ENCODE measurements at places on chromosomes 13 and 19.

- DNase-seq = no peak
These were observed 586.9 kb upstream of the KLHL1 start for GRCh38 chr13:70694996-70695715.

GRCh38 chr19:49064029-49064629, 489 bp downstream of the NTF4 start:
- DNase-seq = no peak

GRCh38 chr13:84686458-84686857, 804.2 kb upstream of the SLITRK1 start:
- no peak for DNase-seq

GRCh38 chr13:23411220-23411619, 22.3 kb downstream of the SACS start:
- peak; percentile 72 for DNase-seq

DNA sequence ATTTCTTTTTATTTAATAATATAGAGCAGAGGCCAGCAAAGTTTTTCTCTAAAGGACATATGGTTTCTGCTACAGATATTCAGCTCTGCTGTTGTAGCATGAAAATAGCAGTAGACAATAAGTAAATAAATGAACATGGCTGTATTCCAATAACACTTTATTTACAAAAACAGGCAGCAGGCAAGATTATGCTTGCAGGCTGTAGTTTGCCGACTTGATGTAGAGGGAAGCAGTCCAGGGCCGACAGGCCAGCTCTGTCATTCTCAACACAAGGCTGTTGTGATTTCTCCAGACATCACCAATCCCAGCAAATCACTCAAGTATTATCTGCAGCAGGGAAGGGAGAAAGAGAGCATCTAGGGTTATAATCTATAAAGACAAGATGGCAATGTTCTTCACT, 1062.5 kb upstream of the PCDH9 start:
- DNase-seq = no peak

DNA sequence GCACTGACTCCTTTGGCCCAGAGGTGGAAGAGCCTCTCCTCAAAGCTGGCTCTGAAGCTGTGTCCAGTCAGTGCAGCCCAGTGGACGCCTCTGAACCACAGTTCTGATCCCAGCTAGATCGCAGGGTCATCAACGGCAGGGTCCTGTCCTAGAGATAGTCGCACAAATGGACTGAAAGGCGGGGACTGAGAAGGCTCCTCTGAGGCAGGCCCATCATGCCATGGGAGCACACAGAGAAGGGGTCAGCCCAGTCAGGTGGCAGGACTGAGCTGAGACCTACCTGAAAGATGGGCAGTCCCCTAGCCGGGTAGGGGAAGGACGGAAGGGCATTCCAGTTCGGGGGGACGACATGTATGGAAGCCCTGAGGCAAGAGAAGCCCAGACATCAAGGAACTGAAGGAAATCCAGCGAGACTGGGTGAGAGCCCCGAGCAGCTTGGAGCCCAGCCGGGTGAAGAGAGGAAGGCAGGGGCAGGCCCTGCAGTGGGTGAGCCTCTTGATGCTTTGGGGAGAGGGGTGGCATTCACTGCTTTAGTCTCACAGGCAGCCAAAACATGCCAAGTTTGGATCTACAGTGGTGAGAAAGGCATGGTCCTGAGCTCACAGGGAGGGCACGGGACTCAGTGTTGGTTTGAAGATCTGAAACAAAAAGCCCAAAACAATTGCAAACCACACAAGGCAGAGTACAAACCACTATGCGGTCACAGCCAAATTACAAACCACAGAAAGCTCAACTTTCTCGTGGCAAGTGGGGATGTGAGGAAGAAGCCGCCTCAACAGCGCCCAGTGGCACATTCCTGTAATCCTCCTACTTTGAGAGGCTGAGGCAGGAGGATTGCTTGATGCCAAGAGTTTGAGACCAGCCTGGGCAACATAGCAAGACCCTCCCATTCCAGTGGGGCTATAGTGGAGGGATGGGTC, 10.0 kb downstream of the CALM3 start:
- no peak for DNase-seq

DNA sequence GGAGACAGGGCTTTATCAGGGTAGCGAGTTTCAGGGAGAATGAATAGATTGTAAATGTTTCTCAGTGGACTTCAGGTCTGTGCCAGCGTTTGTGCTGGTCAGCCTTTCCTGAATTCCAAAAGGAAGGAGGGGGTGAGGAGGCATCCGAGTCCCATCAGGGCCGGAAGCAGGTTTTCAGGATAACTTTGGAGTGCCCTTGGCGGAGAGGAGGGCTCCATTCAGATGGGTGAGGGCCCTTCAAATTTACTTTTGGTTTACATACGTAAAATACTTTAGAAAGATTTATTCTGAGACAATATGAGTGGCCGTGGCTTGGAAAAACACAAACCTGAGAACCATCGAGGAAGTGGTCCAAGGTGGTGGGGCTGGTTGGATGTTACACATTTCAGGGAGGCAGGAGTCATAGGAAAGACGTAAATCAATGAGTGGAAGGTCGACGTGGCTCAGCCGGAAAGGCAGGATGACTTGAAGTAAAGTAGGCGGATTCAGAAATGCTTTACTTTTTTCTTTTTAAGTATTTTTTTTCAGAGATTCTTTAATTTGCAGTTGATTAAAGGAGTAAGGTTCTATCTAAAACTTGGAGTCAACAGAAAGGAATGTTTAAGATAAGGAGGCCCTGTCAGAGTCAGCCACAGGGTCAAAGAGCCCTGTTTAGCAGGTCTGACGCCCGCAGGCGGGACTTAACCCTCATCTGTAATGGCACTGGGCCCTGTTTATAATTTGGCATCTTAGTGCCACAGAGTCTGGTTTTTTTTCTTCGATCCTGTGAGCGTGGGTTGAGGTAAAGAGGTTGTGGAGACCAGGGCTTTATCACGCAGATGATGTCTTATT, 32.8 kb downstream of the ATP11A start:
- peak; percentile 92 for DNase-seq

- no peak for DNase-seq
These were observed 168.0 kb downstream of the FOXO1 start for GRCh38 chr13:40498461-40498860.

GRCh38 chr13:97521726-97522125, 87.8 kb downstream of the RAP2A start:
- DNase-seq = no peak

- DNase-seq = no peak
These were observed 73.8 kb downstream of the GADD45B start for GRCh38 chr19:2549701-2550191.

GRCh38 chr19:35109395-35110112, 6.1 kb upstream of the FXYD3 start:
- DNase-seq = no peak

DNA sequence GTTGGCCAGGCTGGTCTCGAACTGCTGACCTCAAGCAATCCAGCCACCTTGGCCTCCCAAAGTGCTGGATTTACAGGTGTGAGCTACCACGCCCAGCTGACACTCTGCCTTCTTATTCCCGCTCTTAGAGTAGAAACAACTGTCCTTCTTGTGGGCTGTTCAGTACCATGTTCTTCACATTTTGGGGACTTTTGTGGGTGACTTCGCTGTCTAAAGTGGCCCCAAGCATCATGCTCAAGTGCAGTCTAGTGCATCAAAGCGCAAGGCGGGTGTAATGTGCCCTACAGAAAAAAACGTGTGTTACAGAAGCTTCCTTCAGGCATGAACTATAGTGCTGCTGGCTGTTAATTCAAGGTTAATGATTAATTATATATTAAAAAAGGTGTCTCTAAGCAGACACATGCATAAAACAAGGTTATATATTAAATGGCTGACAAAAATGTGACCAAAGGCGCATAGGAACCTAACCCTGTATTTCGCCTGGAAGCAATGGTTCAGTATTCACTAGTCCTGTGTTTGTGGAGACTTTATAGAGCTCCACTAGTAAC, 38.3 kb downstream of the ABCC4 start:
- no peak for DNase-seq

- no peak for DNase-seq
These were observed 863 bp downstream of the ANKRD10 start for GRCh38 chr13:110914081-110914330.

- DNase-seq = no peak
These were observed 24.1 kb downstream of the HNRNPM start for GRCh38 chr19:8468761-8469373.

GRCh38 chr13:33110713-33111413, 94.6 kb downstream of the KL start:
- DNase-seq = peak; percentile 74

GRCh38 chr13:104553186-104553585, 1487.0 kb upstream of the SLC10A2 start:
- peak; percentile 76 for DNase-seq

DNA sequence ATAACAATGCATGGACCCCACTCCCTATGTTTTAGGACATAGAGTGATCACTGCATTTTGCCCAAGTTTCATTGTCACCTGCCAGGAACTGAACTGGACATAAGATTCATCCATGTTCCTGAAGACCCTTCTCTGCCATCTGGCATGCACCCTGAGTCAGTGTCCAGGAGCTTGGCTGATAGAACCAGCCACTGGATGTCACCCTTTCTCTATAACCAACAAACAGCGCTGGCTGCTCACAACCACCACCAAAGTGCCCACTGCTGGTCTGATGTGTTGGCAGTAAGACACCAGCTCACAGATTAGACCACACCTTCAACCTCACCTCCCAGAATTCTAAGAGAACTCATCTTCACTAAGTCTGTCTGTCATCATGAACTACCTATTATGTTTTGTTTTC, 333.4 kb downstream of the ITGBL1 start:
- no peak for DNase-seq

GRCh38 chr13:21133077-21133476, 43.3 kb downstream of the SKA3 start:
- DNase-seq = no peak

GRCh38 chr13:79226938-79227337, 179.1 kb downstream of the RBM26 start:
- no peak for DNase-seq

DNA sequence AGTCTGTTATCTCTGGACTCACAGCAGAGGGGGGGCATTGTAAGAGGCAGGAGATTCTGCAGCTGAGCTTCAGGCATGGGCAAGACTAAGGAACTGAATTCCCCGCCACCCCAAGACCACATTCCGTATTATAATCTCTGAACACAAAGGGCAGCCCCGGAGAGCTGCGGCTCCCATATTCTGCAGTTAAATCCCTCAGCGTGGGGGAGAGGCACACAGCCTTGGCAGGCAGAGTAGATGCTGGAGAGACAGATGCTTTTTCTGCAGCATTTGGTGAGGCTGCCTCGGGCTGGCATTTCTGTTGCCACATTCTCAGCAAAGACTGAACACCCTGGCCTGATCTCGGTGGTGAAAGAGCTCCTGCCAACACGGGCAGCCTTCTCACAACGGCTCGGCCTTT, 12.9 kb downstream of the CHAF1A start:
- no peak for DNase-seq

- peak; percentile 36 for DNase-seq
These were observed 10.3 kb downstream of the ACTN4 start for GRCh38 chr19:38657633-38658222.

DNA sequence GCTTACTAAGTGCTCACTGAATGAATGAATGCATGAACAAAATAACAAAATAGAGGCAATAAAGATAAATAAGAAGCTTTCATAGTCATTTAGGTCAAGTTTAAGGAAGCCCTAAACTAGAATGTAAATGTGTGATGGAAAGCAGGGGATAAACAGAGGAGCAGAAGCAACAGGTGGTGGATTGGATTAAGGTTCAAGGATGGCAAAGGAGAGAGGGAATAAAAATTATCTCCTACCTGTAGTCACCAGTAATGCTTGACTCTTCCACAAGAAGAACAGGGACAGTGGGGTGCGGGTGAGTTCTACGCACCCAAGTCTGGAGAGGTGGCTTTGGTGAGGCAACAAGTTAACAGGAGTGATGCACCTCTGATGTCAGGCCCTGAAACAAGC, 212.4 kb downstream of the ZIC5 start:
- no peak for DNase-seq

GRCh38 chr19:32017176-32017953, 328.0 kb upstream of the ZNF507 start:
- DNase-seq = no peak

DNA sequence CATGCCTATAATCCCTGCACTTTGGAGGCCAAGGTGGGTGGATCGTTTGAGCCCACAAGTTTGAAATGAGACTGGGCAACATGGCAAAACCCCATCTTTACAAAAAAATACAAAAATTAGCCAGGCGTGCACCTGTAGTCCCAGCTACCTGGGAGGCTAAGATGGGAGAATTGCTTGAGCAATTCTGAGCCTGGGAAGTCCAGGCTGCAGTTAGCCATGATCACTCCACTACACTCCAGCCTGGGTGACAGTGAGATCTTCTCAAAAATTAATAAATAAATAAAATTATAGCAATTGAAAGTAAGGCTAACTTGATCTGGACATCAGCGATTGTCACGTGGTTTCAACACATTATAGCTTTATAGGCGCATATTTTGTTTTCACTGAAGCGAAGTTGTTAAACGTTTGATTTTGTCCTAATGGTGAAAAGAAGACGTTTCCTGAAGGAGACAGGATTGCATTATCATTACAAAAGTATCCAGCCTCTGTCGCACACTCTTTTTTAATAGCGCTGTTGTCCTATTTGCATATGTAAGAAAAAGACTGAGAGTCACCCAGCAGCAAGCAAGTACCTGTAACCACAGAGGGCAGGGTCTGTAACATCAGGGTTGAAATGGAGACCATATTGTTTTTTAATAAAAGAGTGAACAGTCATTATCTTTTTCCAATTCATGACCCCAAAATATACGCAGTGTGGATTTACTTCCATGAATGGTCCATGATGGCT, 335.7 kb downstream of the DCT start:
- no peak for DNase-seq

GRCh38 chr19:15529774-15530372, 21.5 kb downstream of the CYP4F22 start:
- no peak for DNase-seq

GRCh38 chr13:28426381-28426780, 68.5 kb downstream of the FLT1 start:
- DNase-seq = no peak

GRCh38 chr19:49297403-49297802, 27.6 kb downstream of the SLC6A16 start:
- no peak for DNase-seq

DNA sequence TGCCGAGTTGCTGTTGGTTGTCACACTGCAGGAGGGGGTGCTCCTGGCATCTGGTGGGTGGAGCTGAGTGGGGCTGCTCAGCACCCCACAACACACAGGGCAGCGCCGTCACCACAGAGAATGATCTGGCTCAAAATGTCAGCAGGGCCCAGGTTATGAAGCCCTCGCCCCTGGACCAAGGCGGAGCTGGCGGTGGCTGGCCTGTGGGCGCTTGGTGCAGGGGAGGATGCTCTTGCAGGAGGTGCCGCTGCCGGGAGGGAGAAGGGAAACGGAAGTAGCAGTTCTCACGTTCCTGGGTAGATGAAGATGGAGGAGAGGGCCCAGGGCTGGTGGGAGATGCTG, 14.2 kb upstream of the LENG8 start:
- no peak for DNase-seq

DNA sequence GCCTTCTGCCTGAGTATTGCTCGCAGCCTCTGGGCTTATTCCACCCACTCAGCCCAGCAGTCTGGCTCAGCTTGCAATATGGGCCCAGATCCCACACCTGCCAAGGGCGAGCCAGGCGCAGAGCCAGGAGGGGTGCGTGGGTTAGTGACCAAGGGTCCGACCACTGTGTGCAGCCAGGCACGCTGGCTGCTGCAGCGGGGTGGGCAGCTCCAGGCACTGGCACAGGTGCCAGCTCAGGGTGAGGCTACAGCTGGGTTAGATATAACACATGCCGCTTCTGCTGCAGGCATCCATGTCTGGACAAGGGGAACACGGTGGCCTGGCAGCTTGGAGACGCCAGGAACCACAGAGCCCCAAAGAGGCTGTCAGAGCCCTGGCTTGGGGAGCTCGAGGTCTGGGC, 12.6 kb upstream of the URAD start:
- DNase-seq = no peak
